ENCODE measurements at places on chromosomes 12 and 14.

DNA sequence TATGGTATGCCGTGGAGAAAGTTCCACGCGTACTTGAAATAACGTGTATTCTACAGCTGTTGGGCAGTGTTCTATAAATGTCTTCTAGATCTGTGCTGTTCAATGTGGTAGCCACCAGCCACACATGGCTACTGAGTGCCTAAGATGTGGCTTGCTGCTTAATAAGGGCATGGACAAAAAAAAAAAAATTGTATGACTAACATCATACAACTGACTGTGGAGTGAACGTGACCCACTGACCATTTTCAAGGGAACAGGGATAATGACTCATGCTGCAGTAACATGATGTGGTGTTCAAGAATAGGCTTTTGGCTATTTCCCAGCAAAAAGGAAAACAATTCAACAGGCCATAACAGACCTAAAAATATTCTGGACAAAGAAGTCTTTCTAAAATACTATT lies 13.0 kb downstream of the ATG14 start:
- no peak for DNase-seq

GRCh38 chr12:68970951-68971350 lies 38.0 kb upstream of the CPM start:
- no peak for DNase-seq

- DNase-seq = no peak
Observed at GRCh38 chr12:92064422-92064821, 81.2 kb downstream of the BTG1 start.

DNA sequence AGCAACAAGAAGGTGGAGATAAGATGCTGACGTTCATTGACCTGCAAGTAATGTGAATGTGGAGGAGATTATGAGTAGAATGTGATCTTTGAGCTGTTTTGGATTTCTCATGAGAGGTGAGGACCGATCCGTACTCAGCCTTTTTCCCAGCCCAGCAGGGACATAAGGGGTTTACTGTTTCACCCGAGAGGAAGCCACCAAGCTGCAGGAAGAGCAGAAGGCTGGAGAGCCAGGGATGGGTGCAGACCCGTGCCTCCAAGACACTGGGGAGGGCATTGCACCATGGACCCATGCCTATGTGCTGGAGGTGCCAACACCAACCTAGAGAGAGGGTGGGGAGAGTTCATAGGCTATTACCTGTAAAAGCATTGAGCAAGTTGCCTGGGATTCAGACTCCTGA lies 206.0 kb upstream of the DIO3 start:
- DNase-seq = no peak

GRCh38 chr12:7021956-7022355 lies 3.7 kb upstream of the LPCAT3 start:
- no peak for DNase-seq

DNA sequence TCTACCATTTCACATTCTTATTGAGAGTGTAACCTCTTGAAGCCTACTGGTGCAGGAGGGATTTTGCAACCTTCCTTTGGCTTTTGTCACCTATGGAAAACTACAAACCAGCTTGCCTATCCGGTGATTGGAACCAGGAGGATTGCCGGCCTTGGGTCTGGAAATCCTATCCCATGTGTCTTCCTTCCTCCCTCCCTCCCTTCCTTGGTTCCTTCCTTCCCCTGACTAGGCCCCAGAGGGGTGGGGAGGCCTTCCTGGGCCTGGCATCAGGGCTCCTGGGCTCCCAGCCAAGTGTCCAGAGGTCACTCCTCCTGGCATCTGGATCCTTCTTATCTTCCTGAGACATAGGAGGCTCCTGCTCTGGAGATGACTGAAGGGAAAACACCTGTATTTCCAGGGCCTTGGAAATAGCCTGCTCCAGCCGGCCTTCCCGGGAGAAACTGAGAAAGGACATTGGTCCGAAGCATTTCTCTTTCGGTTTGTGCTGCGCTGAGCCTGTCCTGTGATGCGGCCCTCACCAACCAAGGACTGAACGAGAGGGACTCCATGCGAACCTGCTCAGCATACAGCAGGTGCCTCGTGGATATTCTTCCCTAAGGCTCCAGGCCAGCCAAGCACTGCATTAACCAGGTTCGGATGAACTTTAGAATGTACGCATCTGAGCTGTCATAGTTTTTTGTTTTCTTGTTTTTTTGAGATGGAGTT lies 43.4 kb downstream of the PSMA6 start:
- DNase-seq = no peak

- DNase-seq = no peak
Observed at GRCh38 chr12:26281320-26281719, 85.9 kb downstream of the SSPN start.

DNA sequence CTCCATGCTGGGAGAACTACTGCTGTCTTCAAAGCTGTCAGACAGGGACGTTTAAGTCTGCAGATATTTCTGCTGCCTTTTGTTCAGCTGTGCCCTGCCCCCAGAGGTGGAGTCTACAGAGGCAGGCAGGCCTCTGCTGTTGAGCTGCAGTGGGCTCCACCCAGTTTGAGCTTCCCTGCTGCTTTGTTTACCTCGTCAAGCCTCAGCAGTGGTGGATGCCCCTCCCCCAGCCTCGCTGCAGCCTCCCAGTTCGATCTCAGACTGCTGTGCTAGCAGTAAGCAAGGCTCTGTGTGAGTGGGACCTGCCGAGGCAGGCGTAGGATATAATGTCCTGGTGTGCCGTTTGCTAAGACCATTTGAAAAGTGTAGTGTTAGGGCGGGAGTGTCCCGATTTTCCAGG lies 31.4 kb upstream of the RFX4 start:
- DNase-seq = no peak

DNA sequence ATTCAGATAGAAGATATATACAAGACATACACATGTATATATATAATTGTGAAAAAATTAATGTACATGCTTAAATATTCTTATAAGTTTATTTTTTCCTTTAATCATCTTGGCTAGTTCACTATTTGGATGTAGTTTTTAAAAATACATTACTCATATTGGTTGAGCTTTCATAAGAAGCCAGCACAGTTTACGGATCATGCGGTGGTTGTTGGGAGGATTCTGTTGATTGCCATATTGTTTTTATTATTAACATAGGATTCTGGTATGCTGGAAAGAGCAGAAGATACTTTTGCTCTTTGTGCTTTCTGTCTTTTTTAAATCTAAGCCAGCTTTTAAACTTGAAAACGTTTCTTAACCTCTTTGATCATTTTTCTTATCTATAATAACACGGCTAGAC lies 163.4 kb downstream of the OTOGL start:
- DNase-seq = no peak

DNA sequence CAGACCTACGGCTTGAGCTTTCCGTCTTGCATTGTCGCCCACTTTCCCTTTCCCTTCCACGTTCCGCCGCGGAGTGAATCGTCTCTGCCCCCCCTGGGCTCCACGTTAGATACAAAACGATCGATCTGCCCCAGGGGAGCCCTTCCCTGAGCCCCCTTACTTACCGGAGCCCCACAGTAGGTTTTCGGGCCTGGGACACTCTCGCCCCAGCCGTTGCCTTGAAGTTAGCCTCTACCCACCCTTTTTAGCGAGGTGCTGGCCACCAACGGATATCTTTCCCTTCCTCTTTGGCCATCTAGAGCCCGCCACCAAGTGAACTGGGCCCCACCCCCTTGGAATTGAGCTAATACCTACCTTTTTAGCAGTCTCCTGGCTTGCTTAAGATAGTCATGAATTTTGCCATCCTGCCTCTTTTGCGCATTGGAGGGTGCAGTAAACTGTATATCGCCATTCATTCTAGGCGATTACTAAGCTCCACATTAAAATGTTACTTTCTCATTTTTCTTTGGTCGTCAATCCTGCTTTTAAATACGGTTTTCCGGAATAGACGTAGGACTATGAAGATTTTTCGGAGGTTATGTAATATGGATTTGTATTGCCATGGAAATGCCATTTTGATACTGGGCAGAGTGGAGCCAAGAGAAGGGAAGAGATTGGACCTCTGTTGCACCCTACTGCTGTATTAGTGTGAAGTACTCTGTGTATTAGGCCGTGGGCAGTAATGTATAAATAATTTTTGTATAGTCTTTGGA lies 764 bp downstream of the RBM25 start:
- no peak for DNase-seq

GRCh38 chr12:128729628-128730121 lies 94.1 kb downstream of the SLC15A4 start:
- no peak for DNase-seq

- no peak for DNase-seq
Observed at GRCh38 chr14:36300337-36300736, 20.1 kb downstream of the MBIP start.

GRCh38 chr14:75231320-75231719 lies 47.3 kb upstream of the FOS start:
- no peak for DNase-seq

DNA sequence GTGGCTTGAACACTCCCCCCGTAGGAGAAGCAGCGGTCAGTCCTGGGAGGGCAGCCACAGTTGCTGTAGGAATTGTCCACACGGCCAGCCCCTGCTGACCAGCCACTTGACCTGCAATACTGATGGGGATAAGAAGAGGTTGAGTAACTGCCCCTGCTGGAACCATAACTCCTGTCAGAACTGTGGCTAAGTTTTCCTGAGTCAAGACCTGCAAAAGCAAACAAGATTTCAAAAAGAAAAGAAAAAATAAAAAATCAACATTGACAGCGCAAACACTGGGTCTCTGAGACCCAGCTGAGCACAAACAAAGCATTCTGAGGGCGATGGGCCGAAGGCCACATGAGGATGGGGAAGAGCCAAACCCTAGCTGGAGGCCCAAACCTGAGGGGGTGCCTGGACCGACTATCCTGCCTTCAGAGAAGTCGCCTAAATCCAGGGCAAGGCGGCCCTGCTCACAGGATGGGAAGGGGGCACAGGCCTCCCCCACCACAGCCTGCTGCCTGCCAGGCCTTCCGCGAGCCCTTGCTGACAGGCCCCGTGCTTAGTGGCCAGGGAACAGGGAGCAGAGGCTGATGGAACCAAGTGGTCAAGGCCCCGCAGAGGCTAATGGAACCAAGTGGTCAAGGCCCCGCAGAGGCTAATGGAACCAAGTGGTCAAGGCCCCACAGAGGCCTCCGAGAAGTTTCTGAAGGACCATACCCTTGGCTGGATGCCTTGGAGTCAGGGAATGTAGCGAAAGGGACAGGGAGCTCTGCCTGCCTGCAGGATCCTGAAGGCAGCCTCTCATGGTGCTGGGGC lies 19.1 kb downstream of the POU6F1 start:
- no peak for DNase-seq
